H4 (cell line): ENCODE measurements at places on chromosomes 5 and 9. TPM values are rescaled to one million over a fixed set of nuclear protein-coding genes. Genes with fewer than 3 reads are reported as not detected.

KIAA0825 gene
- 2.3 and 3.7 TPM in 2 replicates for total RNA-seq

- DNase-seq, result no peak
Observed at GRCh38 chr5:98364549-98364948, 408.9 kb upstream of the RGMB start.

DNA sequence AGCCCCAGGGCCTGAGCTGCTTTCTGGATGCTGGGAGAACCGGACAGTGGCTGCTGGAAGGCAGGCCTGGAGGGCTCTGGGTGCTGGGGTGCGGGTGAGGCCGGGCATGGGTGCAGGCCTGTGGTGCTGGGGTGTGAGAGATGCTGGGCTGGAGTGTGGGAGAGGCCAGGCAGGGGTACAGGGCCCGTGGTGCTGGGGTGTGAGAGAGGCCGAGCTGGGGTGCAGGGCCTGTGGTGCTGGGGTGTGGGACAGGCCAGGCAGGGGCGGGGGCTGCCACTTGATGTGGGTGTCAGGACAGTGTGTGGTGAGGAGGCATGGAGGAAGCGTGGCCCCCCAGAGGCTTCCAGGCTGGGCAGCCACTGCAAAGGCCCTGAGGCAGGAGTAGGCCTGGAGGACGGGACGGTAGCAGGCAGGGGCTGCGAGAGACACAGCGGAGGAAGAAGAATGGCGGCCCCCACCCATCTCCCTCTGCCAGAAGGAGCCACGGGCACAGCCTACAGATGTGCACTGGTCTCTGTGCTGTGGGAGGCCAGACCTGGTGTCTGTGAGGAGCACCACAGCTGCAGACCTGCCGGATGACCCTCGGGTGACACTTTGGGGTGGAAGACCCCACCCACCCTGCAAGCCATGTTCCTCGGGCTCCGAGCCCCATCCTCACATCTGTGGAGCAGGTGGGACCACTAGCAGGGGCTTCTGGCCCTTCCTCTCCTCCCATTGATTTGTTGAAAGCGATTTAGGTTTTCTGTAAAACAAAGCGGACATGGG, 9.3 kb downstream of the NKD2 start:
- DNase-seq, result no peak

DNA sequence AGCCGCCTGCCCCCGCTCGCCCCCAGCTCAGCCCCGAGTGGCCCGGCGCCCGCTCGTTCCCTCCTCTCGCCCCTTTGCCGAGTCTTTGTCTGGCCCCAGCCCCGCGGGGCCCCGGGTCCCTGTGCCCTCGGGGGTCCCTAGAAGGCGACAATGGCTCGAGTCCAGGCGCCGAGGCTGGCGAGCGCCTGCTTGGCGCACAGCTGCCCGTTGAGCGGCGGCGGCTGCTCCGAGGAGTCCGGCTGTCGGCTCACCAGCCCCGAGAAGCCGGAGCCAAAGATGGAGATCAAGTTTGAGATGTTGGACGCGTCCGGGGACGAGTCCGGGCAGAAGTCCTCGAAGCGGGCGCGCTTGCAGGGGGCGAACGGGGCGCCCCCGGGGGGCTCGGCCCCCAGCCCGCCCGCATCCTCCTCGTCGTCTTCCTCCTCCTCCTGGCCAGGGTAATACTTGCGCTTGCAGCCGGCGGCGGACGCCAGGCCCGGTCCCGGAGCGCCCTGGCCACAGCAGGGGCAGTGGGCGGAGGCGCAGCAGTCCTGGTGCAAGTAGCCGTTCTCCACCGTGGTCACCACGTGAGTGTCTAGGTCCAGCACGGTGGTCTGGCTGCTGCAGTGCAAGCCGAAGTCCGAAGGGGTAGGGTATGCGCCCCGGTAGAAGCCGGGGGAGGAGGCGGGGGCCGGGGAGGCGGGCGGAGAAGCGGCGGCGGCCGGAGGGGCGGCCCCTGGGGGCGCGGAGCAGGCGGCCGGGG, 1.2 kb downstream of the IER5L start:
- no peak for DNase-seq

HMCN2 gene
- total RNA-seq, result 0.10 TPM in 1 of 2 replicates, not detected in the other

DNA sequence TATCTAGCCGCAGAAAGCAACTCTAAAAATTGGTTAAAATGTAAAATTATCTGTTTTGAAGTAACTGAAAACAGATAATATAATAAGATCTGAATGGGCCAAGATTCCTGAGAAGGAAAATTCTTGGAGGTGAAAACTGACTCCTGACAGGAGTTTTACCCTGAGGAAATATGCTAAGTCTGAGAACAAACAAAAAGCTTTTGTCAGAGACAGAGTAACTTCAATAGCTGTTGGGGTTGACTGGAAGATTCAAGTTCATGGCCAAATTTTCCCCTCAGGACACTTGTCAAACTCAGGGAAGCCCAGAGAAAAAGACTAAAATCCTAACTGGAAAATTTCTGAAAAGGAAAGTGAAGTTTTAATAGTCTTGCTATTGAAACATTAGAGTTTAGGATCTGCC, 5.7 kb downstream of the PCDHB4 start:
- no peak for DNase-seq
